ENCODE measurements at places on chromosomes 7 and 10.

DNA sequence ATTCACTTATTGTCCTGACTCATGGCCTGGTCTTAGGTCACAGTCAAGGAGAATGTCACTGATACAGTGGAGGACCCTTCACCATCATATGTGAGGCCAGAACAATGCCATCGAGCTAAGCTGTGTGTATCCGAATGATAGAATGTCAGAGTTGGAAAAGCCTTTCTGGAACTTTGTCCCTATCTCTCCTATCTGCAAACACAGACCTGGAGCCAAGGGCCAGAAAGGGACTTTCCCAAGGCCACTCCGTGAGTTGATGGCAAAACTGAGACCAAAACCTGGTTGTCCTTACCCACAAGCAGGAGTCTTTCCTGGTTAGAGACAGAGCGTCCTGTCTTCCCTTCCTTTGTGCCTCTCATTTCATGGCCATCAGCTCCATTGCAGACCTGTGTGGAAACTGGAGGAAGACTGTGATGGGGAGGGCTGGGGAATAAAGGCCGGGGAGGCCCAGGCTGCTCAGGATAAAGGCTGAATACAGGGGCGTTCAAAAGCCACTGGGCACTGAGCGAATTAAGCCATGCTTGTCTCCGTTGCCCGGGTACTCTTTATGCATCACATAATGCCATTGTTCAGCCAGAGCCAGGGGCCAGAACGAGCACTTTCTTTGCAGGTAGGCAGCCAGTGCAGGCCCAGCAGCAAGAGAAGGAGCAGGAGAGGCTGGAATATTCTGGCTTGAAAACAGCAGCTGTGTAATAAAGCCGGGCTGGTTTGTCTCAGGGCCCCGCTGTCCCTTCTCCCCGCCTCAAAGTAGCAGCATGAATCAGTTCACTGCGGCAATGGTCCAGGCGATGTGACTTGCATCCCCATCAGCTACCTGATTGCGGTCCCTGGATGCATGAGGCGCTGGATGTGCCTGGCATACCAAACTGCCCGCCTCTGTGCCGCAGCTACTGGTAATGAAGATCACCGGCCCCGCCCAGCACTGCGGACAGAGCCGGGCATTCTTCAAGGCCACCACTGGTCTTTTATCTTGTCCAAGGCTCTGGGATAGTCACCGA lies 143.0 kb downstream of the RPS24 start:
- DNase-seq = no peak

DNA sequence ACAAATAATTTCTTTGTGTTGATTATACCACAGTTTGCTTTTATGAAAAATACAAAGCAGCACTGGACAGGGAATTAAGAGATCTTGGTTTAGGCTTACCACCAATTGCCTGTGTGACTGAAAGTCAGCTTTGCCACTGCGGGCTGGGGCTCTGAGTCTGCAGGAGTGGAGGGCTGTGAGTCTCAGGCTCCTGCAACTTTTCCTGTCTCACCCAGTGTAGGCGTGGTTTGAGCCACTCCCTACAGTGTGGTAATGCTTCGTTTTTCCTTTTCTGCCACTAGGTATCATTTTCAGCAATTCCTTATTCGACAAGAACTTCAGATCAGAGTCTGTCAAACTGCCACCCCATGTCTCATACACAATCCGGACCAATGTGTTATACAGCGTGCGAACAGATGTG lies 180.6 kb downstream of the ABCA13 start:
- no peak for DNase-seq

DNA sequence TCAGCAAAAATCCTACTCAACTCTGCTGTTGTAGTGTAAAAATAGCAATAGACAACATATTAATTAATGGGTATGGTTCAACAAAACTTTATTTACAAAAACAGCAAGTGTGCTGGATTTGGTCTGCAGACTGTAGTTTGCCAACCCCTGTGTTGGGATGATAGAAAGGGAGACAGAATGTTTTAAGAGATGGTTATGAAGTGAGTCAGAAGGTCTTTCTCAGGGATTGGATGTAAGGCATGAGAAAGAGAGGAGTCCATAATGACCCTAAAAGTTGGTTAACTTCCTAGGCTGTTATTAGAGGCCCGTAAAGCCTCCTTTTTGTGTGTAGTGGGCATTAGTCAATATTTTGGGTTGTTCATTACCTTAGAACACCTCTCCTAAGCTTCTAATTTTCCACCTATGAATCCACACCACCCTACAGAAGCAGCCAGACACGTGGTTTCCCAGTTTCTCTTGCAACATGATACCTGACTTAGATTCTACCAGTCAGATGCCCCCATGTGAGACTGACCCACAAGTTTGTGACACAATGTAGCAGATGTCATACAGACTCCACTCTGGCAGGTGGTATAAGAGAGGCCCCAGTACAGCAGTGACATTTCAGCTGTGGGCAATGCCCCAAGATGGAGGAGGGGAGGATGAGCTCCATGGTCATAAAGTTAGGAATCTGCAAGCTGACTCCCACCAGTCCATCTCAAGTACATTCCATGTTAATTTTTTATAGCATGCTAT lies 1015.6 kb downstream of the KCNMA1 start:
- DNase-seq = no peak

GRCh38 chr10:373526-374309 lies 238.5 kb downstream of the ZMYND11 start:
- no peak for DNase-seq

GRCh38 chr10:65620404-65621048 lies 1305.3 kb upstream of the LRRTM3 start:
- no peak for DNase-seq

- DNase-seq = no peak
These were observed 59.8 kb downstream of the RAMP3 start for GRCh38 chr7:45217358-45217757.

- DNase-seq = no peak
These were observed 561.8 kb upstream of the LRRN3 start for GRCh38 chr7:110529175-110529574.

DNA sequence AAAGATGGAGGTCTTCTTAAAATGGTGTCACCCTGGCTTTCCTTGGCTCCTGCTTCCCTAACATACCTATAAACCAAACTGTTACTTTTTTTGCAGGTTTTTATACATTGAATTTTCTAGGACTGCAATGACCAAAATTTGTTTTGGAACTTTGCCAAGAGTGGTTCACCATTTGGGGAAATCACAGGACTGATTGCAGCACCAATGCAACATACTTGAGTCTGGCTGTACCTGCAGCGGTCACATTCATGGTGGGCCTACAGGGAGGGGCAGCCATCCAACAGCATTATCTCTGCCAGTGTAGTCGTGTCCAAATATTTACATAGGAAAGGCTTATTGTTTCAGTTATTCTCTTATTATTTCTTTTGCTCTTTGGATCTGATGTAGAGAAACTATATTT lies 69.0 kb downstream of the HACD1 start:
- DNase-seq = no peak

- DNase-seq = no peak
These were observed 25.9 kb upstream of the OCM start for GRCh38 chr7:5854738-5855137.

DNA sequence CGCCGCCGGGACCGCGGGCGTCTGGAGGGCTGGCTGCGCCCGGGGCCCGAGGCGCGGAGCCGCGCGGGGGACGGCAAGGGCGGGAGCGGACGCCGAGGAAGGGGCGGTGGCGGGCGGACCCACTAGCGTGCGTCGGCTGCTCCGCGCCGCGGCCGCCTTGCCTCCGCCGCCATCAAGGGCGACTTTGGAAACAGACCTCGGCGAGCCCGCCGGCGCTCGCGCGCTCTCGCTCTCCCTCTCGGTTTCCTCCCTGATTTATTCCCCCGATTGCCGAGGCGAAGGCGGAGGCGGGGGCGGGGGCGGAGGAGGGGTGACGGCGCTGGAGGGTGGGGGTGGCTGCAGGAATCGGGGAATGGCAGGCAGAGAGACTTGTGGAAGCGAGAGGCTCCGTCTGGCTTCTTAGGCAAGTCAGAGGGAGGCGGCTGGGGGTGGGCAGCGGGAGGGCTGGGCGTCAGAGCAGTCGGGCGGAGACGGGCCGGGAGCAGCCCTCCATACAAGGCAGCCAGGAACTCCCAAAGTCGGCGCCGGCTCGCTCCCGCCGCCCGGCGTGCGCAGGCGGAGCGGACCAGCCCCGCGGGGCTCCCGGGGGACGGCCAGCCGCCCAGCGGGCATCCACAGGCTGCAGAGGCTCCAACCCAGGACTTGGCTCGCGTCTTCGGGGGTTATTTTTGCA lies at the start of gene CACNA2D1:
CACNA2D1 (minus strand) TSS at position 231 of the 673 bp plus-strand sequence.
- no peak for DNase-seq

DNA sequence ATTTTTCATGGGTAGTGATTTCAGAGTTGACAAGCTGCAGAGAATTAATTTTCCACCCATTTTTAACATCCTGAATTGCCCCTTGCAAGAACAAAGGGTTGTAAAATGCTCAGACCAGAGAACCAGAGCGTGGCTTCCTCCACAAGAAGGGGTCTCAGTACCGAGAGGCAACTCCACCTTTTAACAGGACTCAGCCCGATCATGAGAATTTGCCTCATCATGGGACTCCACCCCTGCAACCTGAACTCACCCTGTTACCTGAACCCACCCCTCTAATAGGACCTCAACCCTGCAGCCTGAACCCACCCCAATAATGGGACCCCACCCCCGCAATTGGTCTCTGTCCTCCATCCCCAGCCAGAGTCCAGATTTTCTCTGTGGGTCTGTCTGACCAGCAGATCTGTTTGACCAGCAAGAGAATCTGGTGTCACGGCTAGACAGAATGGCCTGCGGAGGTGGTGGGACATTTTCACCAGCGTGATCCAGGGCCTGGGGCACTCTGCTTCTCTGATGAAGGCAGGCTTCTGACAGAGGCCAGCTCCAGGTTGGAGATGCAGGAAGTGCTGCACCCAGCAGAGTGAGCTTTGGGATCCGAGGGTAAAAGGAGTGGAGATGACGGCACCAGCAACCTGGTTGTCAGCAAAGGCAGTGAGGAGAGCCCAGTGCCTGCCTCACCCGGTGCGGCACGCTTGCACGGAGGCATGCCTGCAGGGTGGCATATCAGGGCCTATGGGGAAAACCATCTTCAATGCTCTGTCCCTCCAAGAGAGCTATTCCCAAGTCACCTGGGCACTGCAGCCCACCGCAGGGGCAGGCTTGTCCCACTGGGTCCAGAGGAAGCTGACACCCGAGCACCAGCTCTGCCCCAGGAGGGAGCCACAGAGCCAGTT lies 136.6 kb downstream of the TCERG1L start:
- no peak for DNase-seq

DNA sequence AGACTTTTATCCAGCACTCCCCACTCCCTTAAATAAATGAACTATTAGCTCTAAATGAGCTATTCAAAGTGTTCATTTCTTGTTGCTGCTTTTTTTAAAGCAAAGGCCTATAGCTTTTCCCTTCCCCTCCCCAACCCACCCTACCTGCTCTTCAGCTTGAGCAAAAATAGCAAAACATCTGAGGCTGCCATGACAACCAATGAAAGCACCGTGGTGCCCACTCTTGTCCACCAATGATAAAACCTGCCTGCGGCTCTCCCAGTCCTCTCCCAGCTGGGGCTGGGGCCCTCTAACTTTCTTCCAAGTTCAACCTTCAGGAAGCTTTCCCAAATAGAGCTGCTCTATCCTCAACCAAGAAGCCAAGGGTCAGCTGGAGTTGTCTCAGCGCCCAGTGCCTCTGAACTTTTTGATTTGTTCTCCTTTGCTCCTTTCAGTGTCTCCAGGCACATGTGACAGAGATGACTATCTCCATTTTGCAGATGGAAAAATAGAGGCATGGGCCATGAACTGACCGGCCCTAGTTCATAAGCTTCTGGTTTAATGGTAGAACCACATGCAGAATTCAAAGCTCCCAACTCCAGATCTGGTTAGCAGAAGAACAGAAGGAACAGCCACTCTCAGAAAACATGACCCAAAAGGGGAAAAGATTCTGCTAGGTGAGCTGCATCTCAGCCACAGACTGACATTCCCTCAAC lies 47.7 kb downstream of the PIK3AP1 start:
- DNase-seq = no peak

GRCh38 chr10:86256690-86257315 lies 109.8 kb downstream of the GRID1 start:
- DNase-seq = no peak

DNA sequence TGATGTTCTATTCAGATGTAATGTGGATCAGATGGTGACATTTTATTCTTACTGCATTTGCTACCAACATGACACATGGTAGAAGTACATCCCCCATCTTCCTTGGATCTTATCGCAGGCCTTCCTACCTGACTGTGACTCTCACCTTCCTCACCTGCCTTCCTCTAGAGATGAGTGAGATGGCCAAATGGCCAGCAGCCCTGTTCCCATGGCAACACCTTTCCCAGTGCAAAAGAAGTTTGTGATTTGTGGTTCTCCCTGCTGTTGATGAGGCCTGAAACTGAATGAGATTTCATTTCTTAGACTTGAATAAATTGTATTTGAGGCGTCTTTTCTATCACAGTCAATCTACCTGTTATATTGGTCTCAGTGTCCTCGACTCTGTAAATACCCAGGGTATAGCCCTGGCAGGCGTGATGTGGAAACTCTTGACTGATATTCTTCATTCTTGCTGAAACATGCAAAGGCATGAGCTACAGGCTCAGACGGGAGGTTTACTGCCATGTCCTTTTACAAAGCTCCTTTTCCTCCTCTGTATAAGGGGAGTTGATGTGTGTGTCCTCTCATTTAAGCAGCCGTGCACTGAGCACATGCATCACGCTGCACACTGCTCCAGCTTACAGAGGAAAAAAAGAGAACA lies 440.7 kb upstream of the AKR1E2 start:
- no peak for DNase-seq

- no peak for DNase-seq
These were observed 2.3 kb downstream of the ABCB1 start for GRCh38 chr7:87598234-87599009.

DNA sequence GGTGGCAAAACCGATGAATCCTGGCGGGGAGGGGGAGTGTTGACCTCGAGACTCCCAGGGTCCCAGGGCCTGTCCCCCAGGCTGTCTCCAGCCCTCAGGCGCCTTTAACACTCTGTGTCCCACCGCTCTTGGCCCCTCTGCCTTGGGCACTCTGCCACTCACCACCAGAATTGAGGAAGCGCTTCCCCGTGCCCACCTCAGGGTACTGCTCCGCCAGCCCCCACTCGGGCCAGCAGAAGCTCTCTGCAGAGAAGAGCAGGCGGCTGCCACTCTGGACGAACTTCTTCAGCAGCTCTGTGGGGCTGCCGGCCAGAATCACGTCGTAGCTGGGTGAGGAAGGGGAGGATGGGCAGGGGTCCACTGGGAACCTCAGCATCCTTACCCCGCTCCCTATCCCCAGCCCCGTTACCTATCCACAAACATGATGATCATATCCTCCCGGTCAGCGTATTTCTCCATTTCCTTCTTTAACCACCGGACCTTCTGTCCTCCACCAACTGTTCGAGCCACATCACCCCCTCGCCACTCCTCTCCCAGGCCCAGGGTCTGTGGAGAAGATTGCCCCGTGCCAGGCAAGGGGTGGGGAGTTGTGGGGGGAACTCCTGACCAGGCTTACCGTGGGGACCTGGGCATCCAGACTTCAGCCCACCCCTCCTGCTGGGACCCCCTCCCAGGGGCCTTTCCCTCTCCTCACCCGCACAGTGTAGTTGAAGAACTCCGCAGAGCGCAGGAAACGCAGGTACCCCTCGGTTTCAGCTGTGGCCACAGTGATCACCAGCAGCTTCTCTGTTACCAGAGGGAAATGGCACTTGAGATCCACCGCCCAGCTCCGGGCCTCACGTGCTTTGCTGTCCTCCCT lies 1.2 kb downstream of the PLOD3 start:
- DNase-seq = no peak

- DNase-seq = no peak
These were observed 5.9 kb downstream of the GRID1 start for GRCh38 chr10:86360657-86361056.
